ENCODE measurements at places on chromosomes 4 and X.

GRCh38 chr4:185839770-185840169, 27.8 kb upstream of the SORBS2 start:
- no peak for DNase-seq

GRCh38 chrX:39755143-39756032, 342.4 kb downstream of the BCOR start:
- DNase-seq = no peak

DNA sequence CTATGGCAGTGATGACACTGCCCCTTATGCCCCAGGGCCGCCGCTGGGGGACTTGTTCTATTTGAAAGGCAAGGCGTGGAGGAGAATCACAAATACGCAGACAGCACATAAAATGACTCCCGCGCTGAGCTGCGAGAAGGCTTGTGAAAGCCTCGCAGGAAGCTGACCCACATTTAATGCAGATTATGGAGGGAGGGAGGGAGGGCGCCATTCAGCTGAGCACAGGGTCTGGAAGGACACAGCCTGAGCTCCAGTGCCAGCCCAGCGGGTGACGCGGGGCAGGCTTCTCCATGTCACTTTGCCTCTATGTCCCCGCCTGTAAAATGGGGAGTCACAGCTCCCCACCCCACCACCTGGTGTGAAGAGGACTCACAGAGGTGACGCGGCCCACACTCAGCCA, 14.3 kb downstream of the ABLIM2 start:
- DNase-seq = no peak

DNA sequence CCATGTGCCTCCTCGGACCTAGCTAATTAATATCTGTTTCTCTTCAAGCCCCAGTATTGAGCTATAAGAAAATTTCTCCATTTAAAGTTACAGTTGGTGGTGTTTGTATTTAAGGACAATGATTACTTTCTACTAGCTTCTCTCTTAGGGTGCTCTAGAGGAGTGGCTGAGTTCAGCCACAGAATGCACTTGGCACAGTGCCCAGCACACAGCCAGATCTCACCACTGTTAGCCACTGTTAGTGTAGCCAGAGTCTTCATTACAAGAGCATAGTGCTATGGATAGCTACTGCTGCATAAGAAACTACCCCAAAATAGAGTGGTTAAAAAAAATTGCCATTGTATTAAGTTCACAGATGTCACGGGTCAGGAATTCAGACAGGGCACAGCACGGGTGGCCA, 421.3 kb downstream of the BCOR start:
- no peak for DNase-seq

GRCh38 chr4:122702939-122703338, 29.6 kb upstream of the BBS12 start:
- no peak for DNase-seq

- DNase-seq = no peak
Observed at GRCh38 chrX:44915361-44915868, 42.4 kb downstream of the KDM6A start.

DNA sequence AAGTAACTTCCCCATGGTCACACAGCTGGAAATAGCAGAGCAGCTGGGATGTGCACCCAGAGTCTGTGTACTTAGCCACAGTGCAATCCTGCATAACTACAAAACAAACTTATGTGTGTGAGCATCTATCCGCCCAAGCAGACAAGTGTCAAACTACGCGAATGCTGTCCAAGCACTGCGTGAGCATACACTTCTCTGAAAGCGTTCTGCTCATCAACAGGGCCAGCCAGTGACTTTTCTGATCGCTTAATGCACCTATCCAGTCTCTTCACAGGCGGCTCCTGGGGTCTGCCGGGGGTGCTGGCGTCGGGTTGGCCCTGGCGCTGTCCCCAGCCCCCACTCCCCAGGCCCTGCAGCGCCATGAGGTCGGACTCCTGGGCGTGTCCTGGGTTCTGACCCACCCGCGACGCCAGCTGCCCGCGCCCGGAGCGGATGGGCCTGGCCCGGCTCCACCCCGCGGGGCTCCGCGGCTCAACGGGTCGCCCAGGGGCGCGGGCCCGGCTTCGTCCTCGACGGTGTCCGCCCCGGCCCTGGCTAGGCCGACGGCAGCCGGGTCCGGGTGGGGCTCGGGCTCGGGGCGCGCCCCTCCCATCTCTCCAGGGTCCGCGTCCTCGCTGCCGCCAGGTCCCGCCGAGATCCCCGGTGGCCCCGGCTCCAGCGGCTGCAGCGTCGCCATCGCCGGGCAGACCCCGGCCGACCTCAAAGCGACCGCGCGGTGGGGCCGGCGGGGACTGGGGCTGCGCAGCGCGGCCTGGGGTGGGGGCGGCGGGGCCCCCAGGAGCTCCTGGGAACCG, 1.3 kb upstream of the ZNF141 start:
- peak; percentile 4 for DNase-seq

GRCh38 chr4:14110407-14110806, 482.9 kb upstream of the BOD1L1 start:
- DNase-seq = no peak

DNA sequence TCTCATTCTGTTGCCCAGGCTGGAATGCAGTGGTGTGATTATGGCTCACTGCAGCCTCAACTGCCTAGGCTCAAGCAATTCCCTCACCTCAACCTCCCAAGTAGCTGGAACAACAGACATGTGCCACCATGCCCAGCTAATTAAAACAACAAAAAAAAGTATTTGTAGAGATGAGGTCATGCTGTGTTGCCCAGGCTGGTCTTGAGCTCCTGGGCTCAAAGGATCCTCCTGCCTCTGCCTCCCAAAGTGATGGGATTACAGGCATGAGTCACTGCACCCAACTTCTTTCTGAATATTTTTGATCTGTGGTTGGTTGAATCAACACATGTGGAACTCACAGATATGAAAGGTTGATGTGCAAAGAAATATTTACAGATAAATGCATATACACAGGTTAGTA, 18.5 kb upstream of the SEPTIN11 start:
- DNase-seq = no peak

GRCh38 chr4:6840062-6840976, 57.8 kb downstream of the KIAA0232 start:
- DNase-seq = no peak

GRCh38 chrX:108415146-108415545, 23.1 kb downstream of the COL4A6 start:
- no peak for DNase-seq

DNA sequence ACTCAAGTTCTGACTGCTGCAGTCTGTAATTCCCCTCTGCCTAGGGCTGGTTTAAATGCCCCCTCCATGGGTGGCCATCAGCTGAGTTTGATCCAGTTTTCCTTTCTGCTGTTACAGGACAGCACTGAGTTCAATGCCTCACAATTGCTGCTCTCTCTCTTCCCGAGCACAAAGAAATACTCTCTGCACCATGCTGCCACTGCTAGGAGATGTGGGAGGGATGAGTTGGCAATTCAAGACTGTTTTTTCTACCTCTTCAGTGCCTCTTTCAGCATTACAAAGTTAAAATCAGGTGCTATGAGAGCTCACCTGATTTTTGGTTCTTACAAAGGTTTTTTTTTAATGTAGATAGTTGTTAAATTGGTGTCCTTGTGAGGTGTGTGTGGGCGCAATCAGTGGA, 24.3 kb downstream of the CYSLTR1 start:
- DNase-seq = no peak

Measured in activated gamma-delta T cell treated with Interleukin-2 at 50 U/mL for 16 hours (primary cell).